ENCODE measurements at places on chromosomes 12 and 14.
A peak's percentile ranks its signal among the peaks of the same experiment; 100 is the strongest.

GRCh38 chr12:124469193-124469888 is 98.1 kb downstream of the NCOR2 start:
- no peak for DNase-seq

DNA sequence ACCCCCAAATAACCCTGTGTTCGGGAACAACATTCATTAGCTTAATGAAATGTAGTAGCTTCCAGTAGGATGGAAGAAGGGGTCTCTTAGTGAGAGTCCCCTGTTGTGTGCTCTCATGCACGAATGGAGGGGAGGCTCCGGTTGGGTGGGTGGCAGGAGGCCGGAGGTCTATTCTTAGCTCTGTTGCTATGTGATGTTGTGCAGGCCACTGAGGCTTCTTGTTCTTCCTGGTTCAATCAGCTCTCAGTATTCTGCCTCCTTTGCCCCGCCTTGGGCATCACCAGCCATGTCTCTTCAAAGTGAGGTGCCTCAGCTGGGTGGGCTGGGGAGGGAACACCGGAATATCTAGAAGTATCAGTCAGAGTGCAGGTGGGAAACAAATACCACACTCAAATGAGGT is 50.8 kb downstream of the KCNA1 start:
- no peak for DNase-seq

DNA sequence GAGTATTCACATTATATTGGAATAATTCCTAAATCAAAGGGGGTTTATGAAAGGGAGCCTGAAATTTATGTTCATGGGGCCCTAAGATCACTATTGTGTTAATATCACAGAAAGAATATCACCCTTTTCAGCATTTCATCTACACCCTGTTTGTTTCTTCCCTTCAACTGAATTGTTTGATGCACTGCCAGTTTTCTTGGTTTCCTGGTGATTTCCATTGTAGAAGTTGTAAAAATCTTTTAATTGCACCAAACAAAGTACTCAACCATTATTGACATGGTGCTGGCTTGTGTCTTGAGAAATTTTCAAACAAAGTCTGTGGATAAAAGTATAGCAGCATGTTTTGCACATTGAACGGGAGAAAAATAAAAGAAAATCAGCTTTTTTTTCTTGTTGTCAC is 154.8 kb upstream of the PRKD1 start:
- DNase-seq = no peak

DNA sequence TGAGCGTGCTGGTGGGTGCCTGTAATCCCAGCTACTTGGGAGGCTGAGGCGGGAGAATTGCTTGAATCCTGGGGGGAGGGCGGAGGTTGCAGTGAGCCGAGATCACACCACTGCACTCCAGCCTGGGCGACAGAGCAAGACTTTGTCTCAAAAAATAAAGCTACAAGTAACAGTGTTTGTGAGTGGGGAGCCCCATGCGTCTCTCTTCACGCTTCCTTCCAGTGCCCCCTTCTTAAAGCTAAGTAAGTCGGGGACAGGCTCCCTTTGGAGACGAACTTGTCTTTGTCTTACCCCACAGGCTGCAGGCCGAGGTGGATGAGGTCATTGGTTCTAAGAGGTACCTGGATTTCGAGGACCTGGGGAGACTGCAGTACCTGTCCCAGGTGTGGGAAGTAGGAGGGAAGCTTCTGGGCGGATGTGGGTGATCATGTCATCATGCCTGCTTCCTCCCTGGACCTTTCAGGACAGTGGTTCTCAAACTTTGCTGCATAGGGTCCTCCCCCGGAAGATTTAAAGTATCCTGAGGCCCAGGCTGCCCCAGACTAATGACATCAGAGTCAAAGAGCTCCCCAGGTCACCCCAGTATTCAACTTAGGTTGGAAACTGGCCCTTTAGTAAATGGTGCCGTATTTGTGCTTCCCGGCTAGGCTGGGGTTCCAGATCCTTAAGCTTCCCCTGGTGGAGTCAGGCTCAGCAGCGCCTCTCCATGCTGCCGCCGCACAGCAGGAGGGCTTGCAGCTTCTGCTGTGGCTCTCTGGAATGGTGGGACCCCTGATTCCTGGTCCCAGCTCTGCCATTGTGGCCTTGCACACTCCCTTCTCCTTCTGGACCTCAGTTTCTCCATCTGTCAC is 37.1 kb downstream of the CYP46A1 start:
- peak; percentile 29 for DNase-seq

- DNase-seq = no peak
These were observed 17.7 kb downstream of the RIN3 start for GRCh38 chr14:92531106-92531873.

GRCh38 chr14:61098721-61099120 is 117.7 kb downstream of the SLC38A6 start:
- DNase-seq = no peak

- no peak for DNase-seq
These were observed 33.2 kb upstream of the TEX22 start for GRCh38 chr14:105365101-105365500.

DNA sequence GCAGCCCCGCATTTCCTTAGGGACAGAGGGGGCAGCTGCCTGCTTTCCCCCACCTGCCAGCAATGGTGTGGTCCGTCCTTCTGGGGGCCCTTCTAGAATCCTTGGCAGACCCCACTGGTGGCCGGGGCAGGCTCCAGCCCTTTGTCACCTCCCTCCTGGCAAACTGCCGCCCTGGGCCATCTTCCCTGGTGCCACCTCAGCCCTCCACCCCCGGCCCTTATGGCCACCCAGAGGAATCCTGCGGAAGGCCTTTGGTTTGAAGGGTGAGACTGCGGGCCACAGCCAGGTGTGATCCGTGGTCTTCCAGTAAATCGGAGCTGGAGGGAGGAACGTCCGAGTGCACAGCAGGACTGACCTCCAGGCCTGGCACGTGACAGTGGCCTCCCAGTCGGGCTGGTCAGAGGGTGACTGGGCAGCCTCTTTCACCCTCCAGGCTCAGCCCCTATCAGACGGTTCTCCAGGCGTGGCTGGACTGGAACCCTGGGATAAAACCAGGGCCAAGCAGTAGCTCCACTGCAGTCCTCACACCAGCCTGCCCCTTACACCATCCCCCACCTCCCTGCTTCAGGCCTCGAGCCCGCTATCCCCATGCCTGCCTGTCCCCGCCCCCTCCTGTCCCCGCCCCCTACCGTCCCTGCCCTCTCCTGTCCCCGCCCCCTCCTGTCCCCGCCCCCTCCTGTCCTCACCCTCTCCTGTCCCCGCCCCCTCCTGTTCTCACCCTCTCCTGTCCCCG is 12.4 kb downstream of the FBRSL1 start:
- DNase-seq = peak; percentile 79

GRCh38 chr12:107461222-107461975 is 224.2 kb upstream of the PWP1 start:
- no peak for DNase-seq

GRCh38 chr12:116884871-116885270 is 3.6 kb upstream of the HRK start:
- DNase-seq = no peak

DNA sequence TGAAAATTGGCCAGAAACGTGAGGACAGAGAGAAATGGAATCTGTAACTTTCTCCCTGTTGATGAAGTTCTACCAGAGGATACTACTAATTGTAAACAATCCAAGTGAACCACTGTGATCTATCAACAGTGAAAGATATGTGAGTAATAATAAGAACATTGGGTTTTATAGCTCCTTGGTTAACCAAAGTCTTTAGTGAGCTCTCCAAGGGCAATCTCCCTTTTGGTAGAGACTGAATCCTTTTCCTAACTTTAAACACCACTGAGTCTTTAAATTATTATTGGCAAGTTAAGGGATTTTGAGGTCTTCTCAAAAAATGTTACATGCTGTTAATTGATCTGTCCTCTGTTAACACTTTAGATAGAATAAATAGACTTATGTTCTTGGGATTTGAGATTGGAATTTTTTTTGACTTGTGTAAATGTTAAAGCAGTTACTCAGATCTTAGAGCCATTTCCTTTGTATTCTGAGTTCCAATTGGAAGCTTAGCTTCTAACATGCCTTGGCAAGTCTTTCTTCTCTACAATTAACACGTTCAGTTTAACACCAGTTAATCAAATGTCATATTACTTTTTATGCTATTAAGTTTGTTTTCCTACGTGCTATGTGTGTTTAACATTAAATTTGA is 338.2 kb upstream of the DDHD1 start:
- DNase-seq = no peak

GRCh38 chr12:92729773-92730305 is 27.1 kb downstream of the PLEKHG7 start:
- no peak for DNase-seq
